ENCODE measurements at places on chromosomes 5 and 9. TPM values are rescaled to one million over a fixed set of nuclear protein-coding genes. Genes with fewer than 3 reads are reported as not detected.

FOXD1 gene
- total RNA-seq: not detected

DNA sequence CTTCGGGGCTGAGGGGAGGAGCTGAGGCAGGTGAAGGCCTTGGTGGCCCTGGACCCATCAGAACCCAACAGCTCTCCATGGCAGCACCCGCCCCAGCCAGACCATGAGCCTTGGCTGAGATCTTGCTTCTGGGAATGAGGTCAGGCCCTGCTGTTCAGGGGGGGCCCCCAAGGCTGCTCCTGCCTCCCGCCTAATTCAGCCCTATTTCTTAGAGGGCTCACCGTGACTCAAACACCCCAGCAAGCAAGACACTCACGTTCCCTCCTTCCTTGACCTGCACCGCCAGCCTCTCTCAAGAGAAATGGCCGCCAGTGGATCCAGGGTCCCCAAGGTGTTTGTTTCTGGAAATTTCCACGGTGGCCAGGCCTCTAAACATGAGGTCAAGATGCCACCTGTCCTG, 61.4 kb upstream of the PPP1R26 start:
- DNase-seq: no peak
- no peak overlapping the region for H3K4me3 ChIP-seq
- H3K27me3 ChIP-seq: no peaks in the 10 kb centered on the region

GRCh38 chr5:179120421-179120861, 60.3 kb downstream of the ZNF354C start:
- H3K4me1 ChIP-seq: no peaks in the 10 kb centered on the region
- H3K27ac ChIP-seq: no peak overlapping the region
- no peak for DNase-seq

- no peaks in the 10 kb centered on the region for H3K36me3 ChIP-seq
- peak overlapping the region; percentile 82 for H3K4me3 ChIP-seq
- H3K27ac ChIP-seq: peak overlapping the region; percentile 79
These were observed 628 bp downstream of the ATOSB start for GRCh38 chr9:35114840-35115628.

GRCh38 chr9:135218331-135219225, 131.1 kb downstream of the OLFM1 start:
- no peaks in the 10 kb centered on the region for H3K4me1 ChIP-seq
- H3K27me3 ChIP-seq: no peaks in the 10 kb centered on the region
- no peak overlapping the region for H3K27ac ChIP-seq
- no peak overlapping the region for H3K4me3 ChIP-seq
- H3K36me3 ChIP-seq: no peaks in the 10 kb centered on the region
- no peak for DNase-seq
